ENCODE measurements at places on chromosomes 1 and 21.

GRCh38 chr1:226733876-226734275 is 5.2 kb downstream of the ITPKB start:
- no peak for DNase-seq

GRCh38 chr1:94725566-94725965 is 94.6 kb upstream of the SLC44A3 start:
- no peak for DNase-seq

DNA sequence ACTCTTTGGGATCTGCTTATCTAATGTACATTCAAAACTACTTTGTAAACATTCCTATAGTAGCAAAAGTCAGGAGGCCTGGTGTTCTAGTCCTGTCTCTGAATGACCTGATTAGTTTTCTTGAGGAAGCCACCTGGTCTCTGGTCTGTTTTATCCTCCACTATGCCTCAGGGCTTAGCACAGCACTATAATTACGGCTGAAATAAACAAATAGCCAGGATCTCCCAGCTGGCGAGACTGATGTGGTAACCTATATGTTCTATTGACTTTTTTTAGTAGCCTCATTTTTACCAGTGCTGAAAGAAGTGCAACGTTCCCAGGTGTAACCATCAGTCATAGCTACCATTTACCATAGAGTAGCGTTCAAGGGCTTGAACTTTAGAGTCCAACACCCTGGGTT is 24.2 kb upstream of the RPL11 start:
- DNase-seq: no peak

GRCh38 chr21:24658926-24659325 is 948.4 kb downstream of the MRPL39 start:
- no peak for DNase-seq

DNA sequence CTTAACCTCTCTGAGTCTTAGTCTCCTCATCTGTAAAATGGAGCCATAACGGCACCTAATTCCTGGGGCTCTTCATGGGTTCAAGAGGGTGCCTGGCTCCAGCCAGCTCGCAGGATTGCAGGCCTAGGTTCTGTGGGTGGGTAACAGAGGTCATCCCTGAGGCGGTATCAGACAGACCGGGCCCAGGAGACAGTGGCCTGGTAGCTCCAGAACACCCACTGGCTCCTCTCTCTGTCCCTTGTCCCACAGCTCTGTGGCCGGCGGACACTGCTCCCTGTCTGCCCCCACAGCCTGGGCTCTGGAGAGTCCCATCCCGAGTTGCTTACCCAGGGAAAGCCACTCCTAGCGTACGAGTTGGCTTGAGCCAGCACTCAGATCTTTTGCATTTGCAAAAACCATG is 150.3 kb downstream of the PEX14 start:
- DNase-seq: no peak

GRCh38 chr21:36780861-36781260 is 81.9 kb downstream of the SIM2 start:
- DNase-seq: no peak

DNA sequence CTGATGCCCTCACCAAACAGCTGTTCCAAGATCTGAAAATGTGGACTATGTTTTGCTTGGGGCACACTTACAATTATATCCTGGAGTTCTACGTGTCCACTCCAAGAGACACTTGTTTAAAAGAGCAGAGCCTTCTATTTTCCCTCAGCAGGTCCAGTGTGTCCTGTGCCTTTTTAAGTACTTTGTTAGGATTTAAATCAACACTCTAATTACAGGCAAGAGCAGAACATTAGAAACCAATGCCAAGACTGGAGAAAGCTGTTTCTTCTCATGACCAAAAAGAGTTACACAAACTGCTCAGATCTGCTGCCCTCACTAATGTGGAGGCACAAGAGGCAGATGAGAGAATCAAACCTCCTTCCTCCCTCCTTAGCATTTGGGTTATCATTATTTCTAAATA is 452.9 kb downstream of the LMO4 start:
- no peak for DNase-seq

DNA sequence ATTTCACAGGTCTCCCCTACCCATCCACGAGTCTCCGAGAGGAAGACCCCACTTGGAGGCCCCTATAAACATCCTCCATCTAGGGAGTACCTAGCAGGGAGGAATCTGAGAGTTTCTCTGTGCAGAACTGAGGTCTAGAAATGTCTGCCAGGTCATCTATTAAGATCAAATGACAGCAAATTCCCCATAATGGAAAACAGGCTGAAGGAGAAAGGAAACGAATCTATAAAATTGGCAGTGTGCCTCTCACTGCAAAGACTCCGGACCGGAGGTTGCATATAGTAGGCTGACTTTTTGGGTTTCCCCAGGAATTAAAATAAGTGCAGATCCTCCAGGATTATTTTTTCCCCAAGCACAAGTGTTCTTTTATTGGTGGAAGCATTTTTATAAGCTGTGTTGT is 57.7 kb downstream of the NMNAT2 start:
- no peak for DNase-seq

DNA sequence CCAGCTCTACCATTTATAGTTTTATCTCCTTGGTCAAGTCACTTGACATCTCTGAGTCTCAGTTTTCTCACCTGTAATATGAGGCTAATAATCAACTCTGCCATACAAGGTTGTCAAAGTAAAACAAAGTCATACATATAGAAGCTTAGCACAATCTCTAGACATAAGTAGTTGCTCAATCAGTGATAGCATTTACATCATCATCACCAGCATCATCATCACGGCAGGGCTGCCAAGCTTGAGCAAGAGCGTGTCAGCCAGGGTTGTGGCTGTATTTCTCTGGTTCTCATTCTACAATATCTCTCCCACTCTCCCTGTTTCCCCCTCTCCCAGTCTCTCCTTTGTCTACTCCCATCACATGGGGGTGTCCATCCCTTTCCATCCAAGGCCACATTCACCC is 41.7 kb upstream of the COA6 start:
- no peak for DNase-seq

DNA sequence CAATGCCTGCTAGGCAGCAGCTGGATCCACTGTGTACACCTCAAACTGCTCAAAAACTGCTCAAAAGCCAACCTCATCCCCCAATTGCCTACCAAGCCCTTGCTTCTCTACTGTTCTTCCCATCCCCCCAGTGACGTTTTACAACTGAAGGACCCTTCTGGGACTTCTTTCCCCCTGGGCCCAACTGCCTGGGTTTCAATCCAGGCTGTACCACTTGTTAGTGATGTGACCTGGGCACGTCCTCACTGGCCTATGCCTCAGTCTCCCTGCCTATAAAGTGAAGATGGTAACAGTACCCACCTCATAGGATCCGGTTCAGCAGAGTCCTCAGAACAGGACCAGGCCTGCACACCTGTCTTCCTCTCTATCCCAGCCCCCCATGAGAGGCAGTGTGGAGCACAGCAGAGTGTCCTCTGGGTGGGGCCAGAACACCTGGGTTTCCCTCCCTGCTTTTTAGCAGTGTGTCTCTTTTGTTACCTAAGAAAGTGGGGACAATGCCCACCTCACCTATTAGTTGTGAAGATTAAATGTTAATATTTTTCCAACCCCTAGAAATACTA is 1.9 kb upstream of the TEKT2 start:
- DNase-seq: no peak

- no peak for DNase-seq
These were observed 1.2 kb downstream of the MAN1C1 start for GRCh38 chr1:25617625-25618432.

- no peak for DNase-seq
These were observed 19.2 kb upstream of the GUCA2B start for GRCh38 chr1:42133809-42134526.

DNA sequence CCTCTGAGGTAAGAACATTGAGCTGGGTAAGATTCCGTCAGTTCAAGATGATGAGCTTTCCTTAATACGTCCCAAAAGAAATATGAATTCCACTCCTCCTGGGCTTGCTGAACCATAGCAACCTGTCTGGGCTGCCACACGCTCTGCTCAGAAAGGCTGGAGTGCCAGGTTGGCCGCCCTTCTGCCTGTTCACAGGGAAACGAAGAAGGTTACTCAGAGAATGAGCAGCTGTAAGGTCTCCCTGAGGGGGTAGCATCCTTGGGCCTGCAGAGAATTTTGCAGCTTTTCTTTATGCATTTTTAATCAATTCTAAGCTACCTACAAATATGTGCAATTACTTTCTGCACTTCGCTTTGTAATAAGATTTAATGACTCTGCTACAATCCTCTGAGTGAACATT is 130.7 kb upstream of the BACE2 start:
- DNase-seq: no peak

- DNase-seq: no peak
These were observed 160.6 kb upstream of the CD34 start for GRCh38 chr1:208071435-208072031.

DNA sequence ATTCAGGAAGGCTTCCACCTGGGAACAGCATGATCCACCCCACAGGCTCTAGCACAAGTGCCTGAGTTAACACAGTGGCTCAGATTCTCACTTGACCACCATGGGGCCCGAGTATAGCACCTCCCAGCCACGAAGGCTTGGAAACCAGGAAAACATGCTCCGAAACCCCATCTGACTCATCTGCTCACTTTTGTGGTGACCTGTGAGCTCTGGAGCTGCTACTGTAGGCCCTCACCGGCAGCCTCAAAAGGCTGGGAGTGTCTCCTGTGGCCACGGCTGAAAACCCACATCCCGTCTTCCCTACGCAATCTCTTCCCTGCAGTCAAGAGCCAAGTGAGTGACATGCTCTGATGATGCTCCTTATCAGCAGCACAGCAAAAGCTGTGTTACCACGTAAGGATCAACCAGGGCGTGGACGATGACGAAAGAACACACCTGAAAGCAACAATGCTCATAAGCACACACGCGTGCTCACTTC is 81.4 kb downstream of the TGFBR3 start:
- DNase-seq: no peak

DNA sequence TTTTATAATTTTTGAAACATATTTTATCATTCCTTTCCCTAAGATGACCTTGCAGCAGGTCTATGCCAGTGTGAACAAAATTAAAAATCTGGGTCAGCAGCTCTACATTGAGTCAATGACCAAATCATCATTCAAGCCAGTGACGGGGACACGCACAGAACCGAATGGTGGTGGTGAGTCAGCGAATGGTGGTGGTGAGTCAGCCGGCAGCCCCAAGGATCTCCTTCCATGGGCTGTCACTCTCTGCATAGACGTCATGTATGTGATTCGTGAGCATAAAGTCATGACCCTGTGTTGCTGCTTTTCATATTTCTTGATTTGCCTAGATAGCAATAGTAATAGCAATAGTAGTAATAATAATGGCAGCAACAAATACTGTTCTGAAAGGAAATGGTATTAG is 26.3 kb downstream of the PER3 start:
- no peak for DNase-seq

- DNase-seq: no peak
These were observed 11.8 kb downstream of the NFASC start for GRCh38 chr1:204882479-204882878.

- no peak for DNase-seq
These were observed 557.5 kb downstream of the PTPRU start for GRCh38 chr1:29793653-29794348.

DNA sequence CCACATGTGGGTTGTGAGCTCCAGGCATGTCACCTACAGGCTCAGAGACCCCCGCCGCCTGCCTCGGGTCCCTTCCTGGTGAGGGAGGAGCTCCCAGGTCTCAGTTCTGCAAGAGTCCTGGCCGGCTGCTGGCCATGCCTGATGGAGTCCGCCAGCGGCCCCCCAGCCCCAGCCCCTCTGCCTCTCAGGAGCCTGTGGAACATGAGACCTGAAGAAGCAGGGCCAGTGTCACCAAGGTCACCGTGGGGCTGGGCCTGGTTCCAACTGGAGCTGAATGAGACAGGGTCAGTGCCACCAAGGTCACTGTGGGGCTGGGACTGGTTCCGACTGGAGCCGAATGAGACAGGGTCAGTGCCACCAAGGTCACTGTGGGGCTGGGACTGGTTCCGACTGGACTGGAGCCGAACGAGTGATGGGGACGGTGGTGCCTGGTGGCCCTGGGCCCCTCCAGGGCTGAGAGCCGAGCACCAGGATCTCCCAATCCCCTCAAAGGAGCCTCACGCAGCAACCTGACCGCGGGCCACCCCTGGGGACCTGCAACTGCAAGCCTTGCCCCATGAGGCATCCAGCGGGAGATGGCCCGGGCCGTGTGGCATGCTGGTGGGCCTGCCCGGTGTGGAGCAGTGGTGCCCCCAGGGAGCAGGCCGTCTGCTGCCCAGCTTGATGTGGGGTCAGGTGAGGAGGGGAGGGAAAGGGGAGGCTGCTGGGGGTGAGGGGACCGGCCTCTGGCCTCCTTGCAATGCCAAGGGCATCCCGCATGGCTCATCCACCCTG is 14.5 kb upstream of the PTTG1IP start:
- peak; percentile 23 for DNase-seq
